Stimulated activated CD4-positive, alpha-beta T cell treated with anti-CD3 and anti-CD28 coated beads, Interleukin-1b, Interleukin-23, amount 100 ng/mL, for 1 hour (primary cell): ENCODE measurements at places on chromosomes 7 and 10.

- no peak for DNase-seq
Observed at GRCh38 chr7:105786520-105787470, 89.6 kb downstream of the ATXN7L1 start.

DNA sequence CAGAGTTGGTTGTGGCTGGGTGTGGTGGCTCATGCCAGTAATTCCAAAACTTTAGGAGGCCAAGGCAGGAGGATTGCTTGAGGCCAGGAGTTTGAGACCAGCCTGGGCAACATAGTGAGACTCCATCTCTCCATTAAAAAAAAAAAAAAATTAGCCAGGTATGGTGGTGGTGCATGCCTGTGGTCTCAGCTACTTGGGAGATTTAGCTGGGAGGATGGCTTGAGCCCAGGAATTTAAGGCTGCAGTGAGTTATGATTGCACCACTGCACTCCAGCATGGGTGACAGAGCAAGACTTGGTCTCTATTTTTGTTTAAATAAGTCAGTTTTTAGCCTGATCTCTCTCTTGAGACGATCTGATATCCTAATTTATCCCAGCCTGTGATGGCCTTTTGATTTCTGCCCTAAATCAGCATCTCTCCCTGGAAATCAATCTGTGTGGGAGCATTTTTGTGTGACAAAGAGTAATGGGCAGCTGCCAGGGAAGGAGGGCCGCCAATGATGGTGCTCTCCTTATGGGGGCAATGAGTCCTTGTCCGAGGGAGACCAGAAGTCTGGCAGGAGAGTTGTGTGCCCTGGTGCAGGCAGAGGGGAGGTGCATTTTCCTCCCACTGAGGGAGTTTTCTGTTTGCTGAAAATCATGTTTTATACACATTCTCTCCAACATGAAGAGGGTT lies 111.0 kb downstream of the NRP1 start:
- no peak for DNase-seq

- DNase-seq = no peak
Observed at GRCh38 chr10:4647109-4647785, 178.8 kb upstream of the AKR1E2 start.

- DNase-seq = no peak
Observed at GRCh38 chr10:90983914-90984549, 63.1 kb upstream of the ANKRD1 start.

DNA sequence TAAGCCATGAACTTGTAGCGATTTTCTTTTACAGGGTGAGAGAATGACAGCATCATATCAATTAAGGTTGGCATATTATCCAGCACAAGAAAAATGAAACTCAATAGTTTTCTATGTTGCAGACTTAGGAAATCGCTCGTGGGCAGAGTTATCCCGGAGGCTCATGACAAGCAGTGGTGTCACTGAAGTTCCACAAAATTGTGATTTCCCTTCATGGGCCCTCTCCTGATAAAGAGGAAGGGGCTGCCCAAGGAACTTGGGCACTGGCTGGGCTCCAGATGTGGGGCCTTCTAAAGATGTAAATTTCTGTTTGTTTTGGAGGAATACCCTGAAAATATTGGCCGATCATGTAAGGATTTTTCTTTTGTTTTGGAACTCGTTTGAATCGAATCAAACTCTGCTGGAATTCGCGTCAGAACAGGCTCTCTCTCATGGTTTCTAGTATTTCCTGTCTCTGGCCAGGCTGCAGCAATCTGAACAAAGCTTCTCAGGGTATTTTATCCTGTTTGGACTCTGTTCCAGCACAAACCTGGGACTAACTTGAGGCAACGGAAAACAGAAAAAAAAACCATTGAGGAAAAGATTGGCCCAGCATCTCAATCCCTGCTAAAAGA lies 340.6 kb upstream of the NRP1 start:
- DNase-seq = no peak

DNA sequence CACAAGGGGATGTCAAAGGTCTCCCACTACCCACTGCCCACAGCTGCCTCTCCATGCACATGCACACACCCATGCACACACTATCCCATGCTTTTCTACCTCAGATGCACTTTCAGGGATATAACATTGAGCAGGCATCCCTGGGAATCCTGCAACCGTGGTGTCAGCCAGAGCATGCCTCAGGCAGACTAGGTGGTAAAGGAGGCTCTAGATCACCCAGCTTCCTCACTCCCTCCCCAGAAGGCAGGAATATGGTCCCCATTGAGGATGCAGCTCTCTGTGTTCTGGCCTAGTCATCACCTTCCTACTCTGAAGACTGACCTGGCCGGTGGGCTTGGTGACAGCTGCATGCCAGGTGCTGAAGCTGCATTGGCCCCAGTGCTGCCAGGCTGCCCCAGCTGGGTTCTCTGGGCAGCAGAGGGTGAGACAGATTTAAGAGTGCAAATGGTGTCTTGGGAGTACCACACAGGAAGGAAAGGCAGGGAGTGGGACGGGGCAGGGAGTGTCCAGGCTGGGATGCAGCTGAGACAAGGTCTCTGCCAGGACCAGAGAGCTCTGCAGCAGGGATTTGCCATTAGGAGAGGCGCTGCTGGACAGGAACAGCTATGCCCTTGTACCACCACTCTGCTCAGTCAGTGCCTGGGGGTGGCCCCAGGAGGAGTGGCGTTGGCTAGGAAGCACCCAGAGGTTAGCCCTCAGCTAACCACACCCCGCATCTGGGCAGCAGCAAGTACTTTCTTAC lies 53.4 kb upstream of the GDF10 start:
- DNase-seq = no peak

DNA sequence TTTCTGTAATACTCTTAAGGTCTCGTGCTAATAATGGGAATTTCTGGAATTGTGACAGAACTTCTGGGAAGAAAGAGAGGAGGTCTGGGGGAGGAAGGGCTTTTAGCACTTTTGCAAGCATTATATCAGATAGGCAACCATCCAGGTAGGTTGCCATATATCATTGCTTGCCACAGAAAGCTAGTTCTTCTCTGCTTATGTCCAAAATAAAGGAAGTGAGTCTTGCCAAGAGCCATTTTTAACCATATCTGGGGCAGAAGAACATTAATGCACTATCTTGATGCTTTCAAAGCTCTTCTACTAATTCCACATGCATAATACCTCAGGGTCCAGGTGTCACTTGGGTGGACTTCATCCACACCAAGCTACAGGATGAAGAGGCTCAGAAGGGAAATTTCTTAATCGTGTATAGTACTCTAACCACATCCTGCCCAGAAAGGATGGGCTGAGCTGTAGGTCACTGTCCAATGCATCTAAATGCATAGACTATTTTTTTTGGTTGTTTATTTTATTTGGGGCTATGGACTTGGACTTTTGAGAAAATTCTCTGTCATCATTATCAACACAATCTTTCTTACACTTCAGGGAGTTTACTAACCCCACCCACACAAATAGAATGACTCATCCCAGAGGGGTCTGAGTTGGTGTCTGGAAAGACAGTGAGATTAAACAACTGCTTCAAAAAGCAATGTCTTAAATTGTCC lies 68.9 kb upstream of the ADO start:
- no peak for DNase-seq

DNA sequence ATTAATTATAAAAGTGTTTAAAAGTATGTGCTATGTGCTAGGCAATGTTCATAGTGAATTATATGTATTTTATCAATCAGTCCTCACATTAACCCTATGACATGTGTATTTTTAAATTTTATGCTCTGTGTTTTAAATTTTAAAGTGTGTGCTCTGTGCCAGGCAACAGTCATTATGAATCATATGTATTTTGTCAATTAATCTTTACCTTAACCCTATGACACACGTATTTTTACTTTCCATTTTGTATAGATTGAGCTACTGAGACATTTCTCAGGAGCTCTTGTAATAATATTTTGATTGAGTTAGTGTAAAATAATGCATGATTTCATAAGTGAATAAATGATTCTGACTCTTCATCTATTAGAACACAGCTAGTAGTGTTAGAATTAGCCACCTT lies 117.8 kb downstream of the THSD7A start:
- no peak for DNase-seq

GRCh38 chr7:111756687-111757178 lies 194.4 kb upstream of the IMMP2L start:
- no peak for DNase-seq

DNA sequence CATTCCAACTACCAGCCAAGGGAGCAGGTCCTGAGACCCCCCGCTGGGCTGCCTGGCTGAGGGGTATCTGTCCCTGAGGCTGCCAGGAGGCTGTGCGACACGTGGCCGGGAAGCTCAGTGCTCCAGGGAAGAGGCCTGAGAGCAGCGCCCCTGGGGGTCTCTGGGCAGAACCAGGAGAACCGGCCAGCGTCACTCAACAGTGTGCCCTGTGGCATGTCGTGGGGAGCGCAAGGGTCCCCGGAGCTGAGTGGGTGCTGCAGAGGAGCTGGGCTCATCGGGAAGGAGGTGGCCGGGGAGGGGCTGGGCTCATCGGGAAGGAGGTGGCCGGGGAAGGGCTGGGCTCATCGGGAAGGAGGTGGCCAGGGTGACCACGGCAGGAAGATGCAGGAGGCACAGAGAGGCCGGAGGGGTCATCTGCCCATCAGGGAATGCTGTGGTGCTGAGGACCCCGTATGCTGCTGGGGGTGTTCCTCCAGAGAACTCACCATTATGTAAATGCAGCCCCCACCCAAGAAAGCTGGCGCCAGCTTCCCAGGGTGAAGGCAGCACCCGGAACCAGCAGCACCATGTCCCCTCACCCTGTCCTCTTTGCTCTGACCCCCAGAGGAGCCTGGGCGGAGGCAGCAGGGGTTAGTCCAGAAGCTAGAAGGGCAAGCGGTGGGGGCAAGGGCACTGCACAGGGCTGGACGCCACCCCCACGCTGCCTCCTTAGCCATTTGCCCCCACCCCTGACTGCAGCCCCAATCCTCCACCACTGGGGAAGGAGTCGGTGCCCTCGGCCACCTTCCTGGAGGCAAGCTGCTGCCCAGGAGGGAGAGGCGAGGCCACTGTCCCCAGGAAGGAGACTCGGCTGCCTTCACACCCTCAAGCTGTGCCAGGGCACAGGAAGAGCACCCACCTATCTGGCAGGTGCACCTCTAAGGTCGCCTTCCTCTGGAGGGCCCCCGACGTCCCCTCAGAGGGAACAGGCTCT lies 33.3 kb downstream of the CALML3 start:
- no peak for DNase-seq

- DNase-seq = no peak
Observed at GRCh38 chr7:1919539-1920265, 249.6 kb downstream of the ELFN1 start.

- DNase-seq = no peak
Observed at GRCh38 chr7:101804088-101804963, 13.1 kb upstream of the CUX1 start.

GRCh38 chr10:88207121-88207546 lies 343.7 kb downstream of the PTEN start:
- no peak for DNase-seq

DNA sequence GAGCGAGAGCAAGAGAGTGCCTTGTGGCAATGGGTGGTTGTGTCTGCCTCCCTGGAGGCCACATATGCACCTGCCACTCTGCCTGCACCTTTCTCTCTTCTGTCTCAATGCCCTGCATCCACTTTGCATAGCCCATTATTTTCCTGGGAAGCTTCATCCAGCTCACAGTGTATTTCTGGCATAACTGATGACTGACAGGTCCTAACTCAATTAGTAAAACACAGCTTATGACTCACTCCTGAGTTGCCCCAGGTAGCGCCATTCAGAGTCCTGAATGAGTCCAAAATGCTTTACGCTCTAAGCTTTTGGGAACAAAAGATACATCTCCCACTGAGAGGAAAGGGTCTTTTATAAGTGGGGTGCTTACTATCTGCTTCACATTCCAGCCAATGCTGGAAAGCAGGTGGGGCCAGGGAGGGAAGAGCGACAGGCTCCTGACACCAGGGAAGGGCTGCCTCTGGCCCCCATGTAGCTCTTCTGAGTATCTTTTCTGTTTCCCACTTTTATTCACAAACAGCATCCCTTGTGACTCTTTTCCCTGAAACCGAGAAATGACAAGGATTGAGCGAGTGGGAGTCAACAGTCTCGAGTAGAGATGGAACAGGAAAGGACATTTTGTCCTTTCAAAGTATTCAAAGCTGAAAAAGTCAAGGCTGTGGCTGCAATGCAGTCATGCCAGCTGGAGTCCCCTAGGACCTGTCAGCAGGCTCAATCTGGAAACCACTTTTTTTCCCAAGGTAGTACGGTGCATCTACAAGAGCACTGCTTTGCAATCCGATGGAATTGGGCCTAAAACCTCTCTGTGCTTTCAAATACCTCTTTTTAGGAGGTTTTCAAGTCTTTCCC lies 479.3 kb upstream of the PODXL start:
- no peak for DNase-seq

DNA sequence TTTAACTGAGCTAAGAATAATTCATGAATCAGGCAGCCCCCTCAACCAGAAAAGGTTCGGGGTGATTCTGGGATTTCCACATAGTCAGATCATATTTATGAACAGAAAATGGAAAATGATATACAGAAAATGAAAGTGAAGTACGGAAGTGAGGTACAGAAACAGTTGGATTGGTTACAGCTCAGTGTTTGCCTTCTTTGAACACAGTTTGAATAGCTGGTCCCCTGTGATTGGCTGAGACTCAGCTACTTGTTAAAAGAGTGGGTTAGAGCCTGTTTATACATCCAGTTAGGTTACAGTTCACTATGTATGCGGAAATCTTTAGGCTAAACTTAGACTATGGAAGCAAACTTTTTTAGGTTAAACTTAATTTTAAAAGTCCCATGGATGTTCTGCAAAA lies 511.7 kb downstream of the PLXDC2 start:
- DNase-seq = no peak

- no peak for DNase-seq
Observed at GRCh38 chr10:65570143-65571010, 1355.5 kb upstream of the LRRTM3 start.

- DNase-seq = no peak
Observed at GRCh38 chr7:124773339-124773738, 7.7 kb upstream of the GPR37 start.

DNA sequence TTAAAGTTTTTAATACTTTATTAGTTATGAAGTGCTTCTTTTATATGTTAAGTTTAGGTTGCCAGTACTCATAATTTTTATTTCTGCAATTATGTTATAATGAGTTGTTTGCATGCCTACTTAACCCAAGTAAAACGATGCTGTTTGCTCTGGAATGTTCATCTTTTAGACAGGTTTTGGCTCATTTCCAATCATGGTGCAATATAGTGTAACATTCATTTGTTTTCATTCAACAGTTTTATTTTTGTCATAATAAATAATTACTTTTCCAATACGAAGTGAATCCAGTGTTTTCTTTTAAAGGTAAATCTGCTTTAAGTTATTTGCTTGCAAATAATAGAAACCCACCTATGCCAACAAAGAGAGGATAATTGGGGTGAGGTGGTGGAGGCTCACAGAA lies 22.1 kb downstream of the ARL5B start:
- no peak for DNase-seq

DNA sequence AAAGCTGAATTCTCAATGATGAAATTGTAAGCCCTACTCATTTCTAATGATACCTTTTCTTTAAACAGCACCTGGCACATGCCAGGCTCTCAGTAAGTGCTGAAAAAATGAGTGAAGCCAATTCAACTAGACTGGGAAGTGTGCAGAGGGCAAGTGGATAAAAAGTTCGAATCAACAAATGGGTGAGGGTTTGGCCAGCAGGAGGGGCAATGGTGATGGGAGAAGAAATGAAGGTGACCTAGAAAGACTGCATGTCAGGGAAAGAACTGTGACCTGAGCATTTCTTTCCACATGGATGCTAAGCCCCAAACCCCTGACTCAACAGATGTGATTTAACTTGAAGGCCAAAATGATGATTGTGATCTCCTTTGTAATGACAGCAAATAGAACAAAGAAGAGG lies 54.6 kb downstream of the DKK1 start:
- DNase-seq = no peak
